ENCODE measurements at places on chromosomes 3 and 15. TPM values are rescaled to one million over a fixed set of nuclear protein-coding genes. Genes with fewer than 3 reads are reported as not detected.

Gene CHRM5
- total RNA-seq, result not detected

Gene MME
- total RNA-seq, result 2.6 TPM

Gene SCG3
- total RNA-seq, result not detected

Gene EBLN2
- total RNA-seq, result 2.9 TPM

Gene RYK
- total RNA-seq, result 86.1 TPM

Gene FBXO40
- under 0.01 TPM for total RNA-seq

Gene ECE2
- not detected for total RNA-seq

Gene MEX3B
- 5.8 TPM for total RNA-seq
